Stimulated activated CD8-positive, alpha-beta memory T cell treated with anti-CD3 and anti-CD28 coated beads, Interleukin-15, amount 100 ng/mL, for 48 hours (primary cell): ENCODE measurements at places on chromosomes 3 and 15.
A peak's percentile ranks its signal among the peaks of the same experiment; 100 is the strongest.

- no peak for DNase-seq
Observed at GRCh38 chr3:78588906-78589621, 1178.7 kb downstream of the ROBO1 start.

- no peak for DNase-seq
Observed at GRCh38 chr3:72571052-72571451, 277.2 kb downstream of the SHQ1 start.

GRCh38 chr3:31490502-31490901 is 42.2 kb upstream of the STT3B start:
- no peak for DNase-seq

DNA sequence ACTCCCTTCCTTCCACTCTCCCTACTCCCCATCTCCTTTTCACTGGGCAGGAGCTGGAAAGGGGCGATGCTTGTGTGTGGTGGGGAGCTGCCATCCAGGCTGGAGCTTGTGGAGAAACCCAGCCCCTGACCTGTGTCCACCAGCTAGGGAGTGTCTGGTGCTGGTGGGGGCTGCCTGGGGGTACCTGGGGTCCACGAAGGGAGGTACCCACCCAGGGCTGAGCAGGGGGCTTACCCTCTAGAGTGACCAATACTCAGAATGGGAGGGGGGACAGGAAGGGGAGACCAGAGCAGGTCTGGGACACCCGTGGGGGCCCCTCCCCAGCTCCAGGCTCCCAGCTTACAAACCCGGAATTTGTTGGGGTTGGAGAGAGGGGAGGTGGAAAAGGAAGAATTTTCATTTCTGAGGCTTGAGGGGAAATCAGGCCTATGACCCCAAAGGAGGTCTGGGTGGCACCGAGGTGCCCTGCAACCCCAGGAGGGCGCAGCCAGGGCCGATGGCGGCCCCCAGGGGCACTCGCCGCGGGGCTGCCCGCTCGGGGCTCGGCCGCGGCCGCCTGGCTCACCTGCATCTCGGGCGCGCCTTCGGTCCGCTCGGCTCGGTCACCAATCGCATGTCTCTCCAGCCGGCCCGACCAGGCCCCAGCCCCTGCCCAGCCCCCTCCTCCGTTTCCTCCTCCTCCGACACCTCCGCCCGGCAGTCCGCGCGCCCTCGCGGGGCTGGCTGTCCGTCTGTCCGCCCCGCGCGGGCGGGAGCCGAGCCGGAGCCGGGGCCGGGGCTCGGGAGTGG is 773 bp downstream of the LINGO1 start:
- no peak for DNase-seq

- peak; percentile 10 for DNase-seq
Observed at GRCh38 chr3:149393345-149394160, 16.1 kb upstream of the TM4SF1 start.

GRCh38 chr3:66989241-66989640 is 8.9 kb upstream of the KBTBD8 start:
- no peak for DNase-seq

DNA sequence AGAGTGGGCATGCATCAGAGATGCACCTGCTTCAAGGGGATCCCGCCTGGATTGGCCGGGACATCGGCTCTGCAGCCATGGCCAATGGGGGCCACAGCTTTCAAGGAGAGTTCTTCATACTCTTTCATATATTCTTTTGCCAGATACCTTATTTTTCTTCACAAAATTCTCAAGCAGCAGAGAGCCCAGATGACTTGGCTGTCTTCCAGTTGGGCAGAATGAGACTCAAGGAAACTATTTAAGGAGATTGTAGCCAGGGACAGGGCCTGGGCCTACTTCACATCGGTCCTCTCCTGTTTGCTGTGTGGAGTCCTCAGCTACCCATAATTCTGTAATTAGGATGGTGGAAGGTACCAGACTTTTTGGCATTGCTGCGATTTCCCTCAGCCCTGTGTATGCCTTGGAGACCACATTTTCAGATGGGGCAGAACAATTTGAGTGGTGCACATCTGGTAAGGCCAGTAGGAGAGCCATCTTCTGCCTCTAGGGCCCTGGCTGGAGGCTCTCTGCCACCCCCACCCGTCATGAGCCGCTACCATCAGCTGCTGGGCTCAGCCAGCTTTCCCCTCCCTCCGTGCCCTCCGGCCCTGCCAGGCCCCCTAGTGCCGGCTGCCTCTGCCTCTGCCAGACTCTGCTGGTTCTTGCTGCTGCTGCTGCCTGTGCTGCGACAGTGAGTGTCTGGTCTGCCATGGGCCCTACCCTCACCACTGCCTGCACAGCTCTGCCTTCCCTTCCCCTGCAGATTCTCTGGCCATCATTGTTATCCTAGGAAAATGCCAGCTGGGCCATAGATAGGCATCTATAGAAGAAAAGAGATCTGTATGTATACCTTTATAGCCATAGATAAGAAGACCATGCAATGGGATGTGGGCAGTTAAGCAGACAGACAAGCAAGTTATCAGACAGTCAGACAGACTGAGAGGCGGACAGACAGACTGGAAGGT is 6.7 kb downstream of the PLIN1 start:
- no peak for DNase-seq

DNA sequence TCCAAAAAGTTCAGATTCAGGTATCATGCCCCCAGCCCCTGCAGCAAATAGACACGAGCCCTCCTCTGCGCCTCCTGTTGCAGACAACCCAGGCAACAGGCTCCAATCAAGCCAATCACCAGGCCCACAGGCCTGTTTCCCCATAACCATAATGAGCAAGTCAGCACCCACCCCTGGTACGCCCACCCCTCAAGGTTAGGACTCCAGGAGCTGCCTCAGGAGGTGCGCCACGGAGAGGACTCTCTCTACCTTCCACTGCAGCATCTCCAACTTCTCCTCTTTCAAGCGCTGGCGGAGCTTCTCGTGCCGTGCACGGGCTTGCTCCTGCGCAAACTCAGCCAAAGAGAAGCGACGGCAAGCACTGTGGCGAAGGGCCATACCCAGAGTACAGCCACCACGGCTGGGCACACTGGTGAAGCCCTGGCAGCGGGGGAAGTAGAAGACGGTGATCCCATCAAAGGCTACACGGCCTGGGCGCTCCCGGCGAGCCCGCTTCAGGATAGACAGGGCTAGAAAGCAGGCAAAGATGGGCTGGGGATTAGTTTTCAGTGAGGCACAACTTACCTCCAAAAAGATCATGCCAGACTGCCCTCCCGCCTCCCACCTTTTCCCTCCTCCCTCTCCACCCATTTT is 8.5 kb downstream of the CSRNP1 start:
- DNase-seq = no peak

- DNase-seq = no peak
Observed at GRCh38 chr3:177772908-177773557, 575.8 kb upstream of the TBL1XR1 start.

- DNase-seq = no peak
Observed at GRCh38 chr15:56950979-56951378, 32.5 kb downstream of the TCF12 start.

DNA sequence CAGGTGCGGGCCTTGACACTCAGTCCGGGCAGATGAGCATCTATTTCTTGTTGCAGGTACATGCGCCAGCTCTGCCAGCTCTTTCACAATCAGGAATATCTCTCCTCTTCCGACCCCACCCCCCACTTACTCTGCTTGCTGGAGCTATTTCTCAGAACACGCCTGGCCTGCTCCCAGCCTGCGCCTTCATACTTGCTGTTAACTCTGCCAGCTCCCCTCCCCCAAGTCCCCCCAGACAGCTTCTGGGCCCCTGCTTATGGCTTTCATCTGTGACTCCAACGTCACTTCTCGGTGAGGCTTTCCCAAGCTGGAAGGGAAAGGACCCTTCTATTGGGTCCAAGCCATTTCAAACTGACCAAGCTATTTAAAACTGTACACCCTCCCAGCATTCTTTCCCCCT is 15.2 kb downstream of the MAGEF1 start:
- no peak for DNase-seq

DNA sequence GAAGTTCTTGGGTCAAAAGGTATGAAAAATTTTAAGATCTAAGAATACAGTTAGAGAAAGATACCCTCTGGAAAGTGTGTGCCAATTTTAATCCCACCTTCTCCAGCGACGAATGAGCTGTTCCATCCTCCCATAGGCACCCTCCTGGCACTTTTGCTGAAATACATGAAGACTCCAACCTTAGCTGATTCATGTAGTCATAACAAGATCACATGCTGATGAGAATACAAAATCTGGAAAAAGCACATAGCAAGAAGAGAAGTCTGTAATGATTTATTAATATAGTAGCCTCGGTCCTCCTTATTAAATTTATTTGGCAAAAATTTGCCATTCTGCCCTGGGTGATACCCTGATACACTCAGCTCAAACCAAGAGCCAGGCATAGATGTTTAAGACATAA is 88.9 kb downstream of the CCR1 start:
- no peak for DNase-seq

- DNase-seq = no peak
Observed at GRCh38 chr3:183517607-183518006, 37.9 kb downstream of the KLHL6 start.

GRCh38 chr3:82229397-82229796 is 468.0 kb upstream of the GBE1 start:
- DNase-seq = no peak

DNA sequence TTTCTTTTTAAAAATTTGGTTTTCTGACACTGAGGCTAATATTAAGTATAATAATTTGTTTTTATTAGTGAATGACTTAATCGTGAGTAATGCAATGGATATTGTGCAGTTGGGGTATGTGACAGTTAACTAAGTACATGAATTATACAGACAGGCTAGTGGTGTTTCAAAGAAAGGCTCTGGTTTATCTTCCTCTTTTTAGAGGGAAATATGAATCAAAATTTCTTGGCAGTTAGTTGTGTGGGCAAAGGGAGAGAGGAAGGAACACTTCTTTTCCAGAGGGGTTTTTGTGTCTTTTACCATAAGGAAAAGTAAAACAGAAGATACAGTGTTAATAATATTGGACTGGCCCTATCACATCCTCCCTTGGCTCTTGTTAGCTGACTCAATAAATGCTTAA is 2.7 kb downstream of the ZNF654 start:
- DNase-seq = no peak
